ENCODE measurements at places on chromosomes 12 and 14.

- DNase-seq = no peak
These were observed 12.8 kb downstream of the FBLN5 start for GRCh38 chr14:91934554-91935285.

DNA sequence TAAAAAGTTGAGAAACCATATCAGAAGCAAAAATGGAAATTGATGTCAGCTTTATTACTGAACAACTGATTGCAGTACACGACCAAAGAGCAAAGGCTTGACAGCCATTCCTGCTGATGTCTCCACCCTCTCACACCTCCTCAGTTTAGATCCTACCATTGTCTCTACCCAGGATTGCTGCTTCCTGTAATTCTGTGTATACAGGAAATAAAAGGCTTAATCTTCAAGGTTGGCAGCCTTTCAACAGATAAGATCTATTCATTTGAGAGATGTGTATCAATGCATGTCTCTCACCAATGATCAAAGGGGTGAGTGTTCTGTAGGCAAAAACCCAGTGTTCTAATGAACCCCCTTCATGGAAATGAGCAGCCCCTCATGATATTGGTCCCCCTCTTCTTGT, 27.0 kb downstream of the SLCO1C1 start:
- DNase-seq = no peak

DNA sequence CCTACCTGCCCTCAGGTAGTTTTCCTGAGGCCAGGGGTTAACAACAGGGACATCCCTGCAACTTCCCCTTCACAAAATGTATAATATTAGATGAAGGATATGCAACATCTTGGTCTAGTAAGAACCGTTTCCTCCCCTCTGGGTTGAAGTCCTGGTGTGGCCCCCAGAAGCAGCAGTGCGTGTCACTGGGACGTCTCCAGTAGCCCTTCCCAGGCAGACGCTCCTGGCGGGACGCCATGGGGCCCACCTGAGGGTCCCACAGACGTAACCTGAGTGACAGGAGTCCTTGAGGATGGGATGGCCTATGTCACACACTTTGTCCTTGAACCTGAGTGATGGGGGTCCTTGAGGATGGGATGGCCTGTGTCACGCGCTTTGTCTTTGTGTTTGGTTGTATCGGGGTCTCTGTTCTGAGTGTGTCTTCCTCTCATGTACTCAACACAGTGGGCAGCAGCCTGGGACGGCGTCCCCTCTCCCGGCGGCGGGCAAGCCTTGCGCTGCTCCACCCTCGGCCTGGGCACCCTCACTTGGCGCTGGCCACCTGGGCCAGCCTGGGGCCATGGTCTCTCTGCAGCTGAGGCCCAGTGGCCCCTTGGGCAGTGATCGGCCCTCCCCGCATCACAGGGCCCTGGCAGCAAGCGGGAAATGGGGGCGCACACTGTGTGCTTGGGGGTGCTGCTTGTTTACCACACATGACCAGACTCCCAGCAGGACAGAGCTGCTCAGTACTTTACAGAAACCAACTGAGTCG, 14.3 kb upstream of the AMN start:
- DNase-seq = no peak

GRCh38 chr12:110361216-110361615, 42.3 kb downstream of the ANAPC7 start:
- no peak for DNase-seq

- DNase-seq = no peak
These were observed 575 bp downstream of the L2HGDH start for GRCh38 chr14:50311337-50311971.

GRCh38 chr12:7645395-7646177, 20.1 kb downstream of the APOBEC1 start:
- peak; percentile 57 for DNase-seq

DNA sequence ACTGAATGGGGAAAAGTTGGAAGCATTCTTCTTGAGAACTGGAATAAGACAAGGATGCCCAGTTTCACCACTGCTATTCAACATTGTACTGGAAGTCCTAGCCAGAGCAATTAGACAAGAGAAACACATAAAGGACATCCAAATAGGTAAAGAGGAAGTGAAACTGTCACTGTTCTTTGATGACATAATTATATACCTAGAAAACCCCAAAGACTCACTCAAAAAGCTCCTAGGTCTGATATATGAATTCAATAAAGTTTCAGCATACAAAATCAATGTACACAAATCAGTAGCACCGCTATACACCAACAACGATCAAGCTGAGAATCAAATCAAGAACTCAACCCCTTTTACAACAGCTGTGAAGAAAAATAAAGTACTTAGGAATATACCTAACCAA, 157.3 kb upstream of the DDHD1 start:
- DNase-seq = no peak

- no peak for DNase-seq
These were observed 21.4 kb upstream of the KCNK13 start for GRCh38 chr14:90040411-90040810.

GRCh38 chr14:52960627-52961026, 9.8 kb upstream of the FERMT2 start:
- no peak for DNase-seq

DNA sequence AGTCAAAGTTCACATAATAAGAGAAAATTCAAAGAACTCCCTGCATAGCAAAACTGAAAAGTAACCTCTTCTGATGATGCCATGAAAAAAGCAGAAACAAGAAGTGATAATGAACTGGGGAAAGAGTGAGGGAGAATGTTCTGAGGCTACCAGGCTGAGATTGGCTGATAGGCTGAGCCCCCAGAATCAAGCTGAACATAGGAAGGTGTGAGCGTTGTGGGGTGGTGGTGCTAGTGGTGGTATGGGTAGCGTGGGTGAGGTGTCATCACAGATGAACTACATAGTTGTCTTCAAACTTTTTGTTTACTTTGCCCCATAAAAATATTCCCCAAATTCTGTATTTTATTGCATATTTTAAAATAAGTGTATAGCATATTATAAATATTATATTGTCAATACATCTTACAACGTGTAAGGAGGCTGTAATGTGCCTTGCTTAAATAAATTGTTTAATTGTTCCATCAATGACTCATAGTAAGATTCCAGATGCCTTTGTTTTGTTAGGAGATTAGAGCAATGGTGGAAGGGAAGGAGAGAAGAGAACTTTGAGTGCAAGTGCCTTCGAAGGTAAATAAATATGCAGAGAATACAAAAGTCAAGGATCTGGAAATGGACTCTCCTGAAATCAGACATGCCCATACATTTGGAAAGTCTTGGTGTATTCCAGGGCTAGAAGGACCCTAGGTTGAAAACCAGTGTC, 15.8 kb upstream of the CFAP54 start:
- DNase-seq = no peak

DNA sequence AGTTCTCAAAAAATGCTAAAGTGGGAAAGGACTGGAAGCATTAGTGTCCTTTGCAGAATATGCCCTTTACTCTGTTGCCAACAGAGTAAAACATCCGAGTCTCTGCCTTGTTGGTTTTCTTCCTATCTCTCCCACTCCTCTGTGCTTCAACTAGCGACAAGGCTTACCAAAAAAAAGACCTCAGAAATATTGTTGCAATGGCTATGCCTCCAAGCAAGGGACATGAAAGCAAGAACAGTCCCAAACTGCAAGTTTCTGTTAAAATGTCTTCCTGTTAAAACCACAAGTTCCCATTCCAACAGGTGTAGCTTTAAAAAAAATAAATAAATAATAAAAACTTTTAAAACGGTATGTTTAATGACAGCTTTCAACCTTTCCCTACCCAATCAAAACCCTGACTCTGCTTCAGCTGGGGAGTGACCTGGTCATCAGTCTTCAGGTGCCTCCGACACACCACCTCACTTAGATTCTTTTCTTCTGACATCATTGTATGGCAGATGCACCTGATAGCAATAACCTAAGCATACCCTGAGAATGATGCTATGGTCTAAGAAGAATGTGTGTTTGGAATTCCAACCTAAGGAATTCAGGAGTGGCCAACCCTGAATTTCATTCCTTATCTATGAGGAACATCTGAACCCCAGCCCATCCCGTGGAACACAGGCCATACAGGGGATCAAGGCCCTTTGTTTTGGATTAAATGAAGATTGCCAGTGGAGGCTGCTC, 81.0 kb downstream of the RPS29 start:
- DNase-seq = peak; percentile 39

- DNase-seq = no peak
These were observed 801.4 kb downstream of the FLRT2 start for GRCh38 chr14:86331341-86331740.

DNA sequence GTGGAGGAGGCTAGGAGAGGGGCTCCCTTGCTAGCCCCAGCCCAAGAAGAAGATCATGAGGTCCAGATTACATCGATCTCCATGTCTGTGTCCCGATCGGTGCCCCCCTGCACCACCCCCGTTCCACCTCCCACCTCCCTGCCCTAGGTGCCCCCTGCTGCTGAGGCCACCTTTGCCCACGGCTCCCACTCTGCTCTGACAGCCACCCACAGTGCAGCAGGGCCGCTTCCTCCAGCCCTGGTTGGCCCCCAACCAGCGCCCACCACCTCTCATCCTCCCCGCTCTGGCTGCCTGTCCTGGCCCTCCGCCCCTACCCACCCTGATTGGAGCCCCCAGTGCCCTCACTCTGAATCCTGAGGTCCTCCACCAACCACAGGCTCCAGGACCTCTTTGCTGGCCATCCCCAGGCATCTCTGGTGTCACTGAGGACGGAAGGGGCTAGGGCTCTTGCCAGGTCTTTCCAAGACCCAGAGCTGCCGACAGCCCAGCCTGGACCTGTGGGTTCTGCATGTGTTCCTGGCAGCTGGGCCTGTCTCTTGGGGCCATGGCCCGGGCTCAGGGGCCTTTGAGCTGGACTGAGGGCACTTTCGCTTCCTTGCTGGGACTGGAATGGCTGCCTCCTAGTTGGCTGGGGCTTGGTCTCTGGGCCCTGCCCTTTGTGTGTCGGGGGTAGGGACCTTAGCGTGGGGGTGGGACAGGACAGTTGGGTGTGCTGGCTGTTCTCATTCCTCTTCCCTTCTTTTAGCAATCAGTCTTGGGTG, 7.2 kb upstream of the PLXNC1 start:
- no peak for DNase-seq

DNA sequence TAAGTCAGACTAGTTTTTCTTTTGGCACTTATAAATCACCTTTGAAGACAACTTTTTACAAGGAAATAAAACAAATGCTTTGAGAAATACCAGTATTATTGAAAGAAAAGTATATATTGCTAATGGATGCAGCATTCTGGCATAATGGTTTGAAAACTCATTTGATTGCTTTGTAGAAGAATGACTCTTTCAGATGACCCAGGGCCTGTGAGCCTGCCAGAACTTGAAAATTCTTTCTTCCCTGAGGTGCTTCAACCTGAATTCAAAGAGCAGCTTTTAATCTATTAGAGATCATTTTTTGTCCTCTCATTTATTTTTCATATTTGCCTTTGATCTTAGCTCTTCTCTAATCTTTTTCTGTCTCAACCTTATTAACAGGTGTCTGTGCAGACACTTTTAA, 87.4 kb downstream of the LRRK2 start:
- no peak for DNase-seq

- DNase-seq = no peak
These were observed 186.9 kb upstream of the TMPO start for GRCh38 chr12:98328467-98328866.

- no peak for DNase-seq
These were observed 172.7 kb upstream of the PARP11 start for GRCh38 chr12:4045786-4046494.

- peak; percentile 72 for DNase-seq
These were observed 345.6 kb downstream of the PAWR start for GRCh38 chr12:79344855-79345847.

- no peak for DNase-seq
These were observed 35.0 kb downstream of the TPH2 start for GRCh38 chr12:71973687-71974086.

DNA sequence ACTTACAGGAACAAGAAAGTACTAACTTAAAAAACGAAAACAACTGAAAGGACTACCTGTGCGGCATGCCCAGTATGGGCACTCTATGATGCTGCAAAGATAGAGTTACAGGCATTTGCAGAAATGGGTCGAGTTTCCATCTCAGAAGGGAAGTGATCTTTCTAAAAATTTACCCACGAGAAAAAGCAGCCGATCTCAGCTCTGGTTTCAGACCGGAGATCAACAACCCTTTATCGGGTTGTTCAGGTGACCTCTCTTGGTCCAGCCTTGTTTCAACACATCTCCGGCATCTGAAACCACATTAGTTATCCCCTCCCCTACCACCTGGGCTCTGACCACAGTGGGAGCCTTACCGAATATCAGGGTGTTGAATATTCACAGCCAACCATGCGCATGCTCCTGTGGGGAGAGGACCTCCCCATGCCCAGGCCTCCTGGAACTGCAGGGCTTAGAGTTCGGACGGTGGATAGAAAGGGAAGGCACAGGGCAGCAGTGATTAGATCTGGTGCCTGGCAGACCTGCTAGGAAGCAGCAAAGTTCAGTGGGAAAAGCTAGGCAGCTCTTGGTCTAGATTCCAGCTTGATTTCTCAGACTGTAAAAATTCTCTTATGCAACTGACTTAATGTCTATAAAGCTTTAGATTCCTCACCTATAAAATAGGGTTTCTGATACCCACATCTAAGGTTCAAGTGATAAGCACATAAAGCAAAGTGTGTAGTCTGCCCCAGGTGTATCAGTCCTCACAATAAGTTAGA, 906.0 kb downstream of the VRK1 start:
- no peak for DNase-seq

DNA sequence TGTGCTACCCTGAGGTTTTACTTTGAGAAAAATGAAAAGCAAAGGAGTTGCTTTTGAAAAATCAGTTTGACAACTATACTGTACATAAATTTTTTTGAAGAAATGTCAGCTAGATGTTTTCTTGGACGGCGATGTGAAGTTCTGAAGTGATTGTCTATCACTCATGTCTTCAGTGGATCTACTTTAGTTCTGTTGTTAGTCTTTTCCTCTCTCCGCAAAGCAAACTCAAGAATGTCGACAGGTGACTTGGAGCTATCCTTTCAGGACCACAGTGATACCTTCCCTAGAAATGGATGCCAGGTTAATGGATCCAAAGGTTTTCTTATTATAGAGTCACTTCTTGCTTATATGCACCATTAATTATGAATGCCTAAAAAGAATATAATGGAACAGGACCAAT, 1.2 kb downstream of the PTPRO start:
- peak; percentile 42 for DNase-seq

DNA sequence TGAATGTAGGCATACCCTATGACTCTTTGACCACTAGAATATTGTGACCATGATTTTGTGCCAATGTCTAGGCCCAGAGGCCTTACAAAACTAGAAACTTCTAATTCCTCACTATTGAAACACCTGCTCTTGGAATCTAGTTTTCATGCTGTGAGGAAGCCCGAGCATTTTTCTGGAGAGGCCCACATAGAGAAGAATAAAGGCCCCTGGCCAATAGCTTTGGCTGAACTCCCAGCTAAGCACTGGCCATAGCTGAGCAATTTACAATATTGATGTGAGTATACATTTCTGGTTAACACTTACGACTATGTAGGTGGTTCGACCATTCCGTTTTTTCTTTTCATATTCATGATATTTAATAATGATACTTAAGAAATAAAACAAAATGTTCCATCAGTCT, 190.3 kb downstream of the KCNH5 start:
- DNase-seq = no peak

- DNase-seq = no peak
These were observed 7.6 kb downstream of the ARHGDIB start for GRCh38 chr12:14953752-14954151.

DNA sequence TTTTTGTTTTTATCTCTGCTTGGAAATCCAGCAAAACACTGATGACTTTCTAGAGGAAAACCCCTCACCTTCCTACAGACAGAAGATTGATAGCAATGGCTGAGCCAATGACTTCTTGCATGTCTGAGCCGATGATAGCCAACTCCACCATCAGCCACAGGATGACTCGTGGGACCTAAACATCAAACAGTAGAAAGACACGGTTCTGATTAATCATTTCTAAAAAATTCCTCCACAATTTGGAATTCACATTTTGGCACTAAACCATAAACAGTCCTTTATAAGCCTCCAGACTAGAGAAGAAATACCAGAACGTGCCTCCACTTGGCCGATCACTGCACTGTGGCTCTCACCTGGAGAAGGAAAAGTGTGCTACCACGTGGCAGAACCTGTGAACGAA, 25.9 kb downstream of the SLC11A2 start:
- DNase-seq = peak; percentile 73

Data from ACHN (cell line).